ENCODE measurements at places on chromosomes 3 and 15. TPM values are rescaled to one million over a fixed set of nuclear protein-coding genes. Genes with fewer than 3 reads are reported as not detected.

DNA sequence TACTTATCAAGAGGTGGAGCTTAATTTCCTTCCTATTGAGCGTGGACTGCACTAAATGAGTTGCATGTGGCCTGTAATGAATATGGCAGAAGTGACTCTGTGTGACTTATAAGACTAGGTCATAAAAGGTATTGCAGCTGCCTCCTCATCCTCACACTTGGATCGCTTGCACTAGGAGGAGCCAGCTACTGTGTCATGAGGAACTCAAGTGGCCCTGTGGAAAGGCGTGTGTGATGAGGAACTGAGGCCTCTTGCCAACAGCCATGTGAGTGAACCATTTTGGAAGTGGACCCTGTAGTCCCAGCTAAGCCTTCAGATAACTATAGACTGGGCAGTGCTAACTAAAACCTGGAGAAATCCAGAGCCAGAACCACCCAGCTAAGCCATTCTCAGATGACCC, 7.1 kb upstream of the SLC30A4 start:
- no peak for DNase-seq

- DNase-seq: no peak
Observed at GRCh38 chr3:154614078-154614477, 184.1 kb upstream of the GPR149 start.

DNA sequence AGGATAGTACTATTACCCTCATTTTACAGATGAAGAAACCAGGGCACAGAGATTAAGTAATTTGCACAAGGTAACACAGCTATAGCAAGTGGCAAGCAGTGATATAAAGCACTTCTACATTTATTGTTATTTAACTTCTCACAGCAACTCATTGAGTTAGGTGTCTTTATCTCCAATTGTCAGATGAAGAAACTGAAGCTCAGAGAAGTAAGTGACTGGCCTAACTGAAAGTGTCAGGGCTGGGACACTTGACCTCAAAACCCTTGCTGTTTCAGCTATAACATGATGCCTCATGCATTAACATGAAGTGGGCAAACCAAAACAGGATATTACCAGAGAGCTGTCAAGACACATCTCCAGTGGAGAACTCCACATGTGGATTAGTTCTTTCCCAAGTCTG, 65.8 kb upstream of the LEKR1 start:
- peak; percentile 24 for DNase-seq

DNA sequence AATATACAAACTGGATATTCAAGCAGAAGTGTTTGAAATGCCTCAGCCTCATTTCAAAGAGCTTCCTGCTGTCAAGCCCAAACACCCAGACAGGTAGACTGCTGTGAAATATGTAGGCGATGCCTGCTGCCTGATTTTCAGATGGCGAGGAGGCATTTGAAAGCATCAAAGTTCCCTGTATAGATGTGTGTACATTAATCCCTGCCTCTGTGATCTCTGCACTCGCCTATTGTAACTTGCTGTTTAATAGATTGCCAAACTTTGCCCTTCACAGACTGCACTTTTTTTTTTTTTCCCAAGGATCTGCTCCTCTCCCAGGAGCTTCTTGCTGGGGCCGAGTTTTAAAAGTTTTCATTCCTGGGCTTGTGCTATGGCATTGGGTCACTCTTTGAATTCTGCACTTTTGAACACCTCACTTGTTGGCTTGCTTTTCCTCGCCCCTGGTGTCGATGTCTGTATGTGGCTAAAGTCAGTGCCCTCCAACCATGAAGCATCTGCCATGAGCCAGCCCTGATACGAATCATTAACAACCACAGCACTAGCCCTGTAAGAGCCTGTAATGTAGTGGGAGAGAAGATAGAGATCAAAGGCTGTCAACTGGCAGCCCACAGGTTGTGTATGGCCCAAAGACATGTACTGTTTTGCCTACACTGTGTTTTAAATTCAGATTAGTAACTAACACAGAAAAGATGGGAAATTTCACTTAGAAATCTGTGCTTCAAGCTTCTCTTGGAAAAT, 287.6 kb upstream of the ICE2 start:
- DNase-seq: no peak

- no peak for DNase-seq
Observed at GRCh38 chr3:112424394-112424793, 74.9 kb downstream of the BTLA start.

DNA sequence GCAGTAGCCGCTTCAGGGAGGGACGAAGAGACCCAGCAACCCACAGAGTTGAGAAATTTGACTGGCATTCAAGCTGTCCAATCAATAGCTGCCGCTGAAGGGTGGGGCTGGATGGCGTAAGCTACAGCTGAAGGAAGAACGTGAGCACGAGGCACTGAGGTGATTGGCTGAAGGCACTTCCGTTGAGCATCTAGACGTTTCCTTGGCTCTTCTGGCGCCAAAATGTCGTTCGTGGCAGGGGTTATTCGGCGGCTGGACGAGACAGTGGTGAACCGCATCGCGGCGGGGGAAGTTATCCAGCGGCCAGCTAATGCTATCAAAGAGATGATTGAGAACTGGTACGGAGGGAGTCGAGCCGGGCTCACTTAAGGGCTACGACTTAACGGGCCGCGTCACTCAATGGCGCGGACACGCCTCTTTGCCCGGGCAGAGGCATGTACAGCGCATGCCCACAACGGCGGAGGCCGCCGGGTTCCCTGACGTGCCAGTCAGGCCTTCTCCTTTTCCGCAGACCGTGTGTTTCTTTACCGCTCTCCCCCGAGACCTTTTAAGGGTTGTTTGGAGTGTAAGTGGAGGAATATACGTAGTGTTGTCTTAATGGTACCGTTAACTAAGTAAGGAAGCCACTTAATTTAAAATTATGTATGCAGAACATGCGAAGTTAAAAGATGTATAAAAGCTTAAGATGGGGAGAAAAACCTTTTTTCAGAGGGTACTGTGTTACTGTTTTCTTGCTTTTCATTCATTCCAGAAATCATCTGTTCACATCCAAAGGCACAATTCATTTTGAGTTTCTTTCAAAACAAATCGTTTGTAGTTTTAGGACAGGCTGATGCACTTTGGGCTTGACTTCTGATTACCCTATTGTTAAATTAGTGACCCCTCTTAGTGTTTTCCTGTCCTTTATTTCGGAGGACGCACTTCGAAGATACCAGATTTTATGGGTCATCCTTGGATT, at the start of gene MLH1:
MLH1 (plus strand) TSS at position 193 of the 958 bp plus-strand sequence; CDS start at position 223, 30 bp downstream.
- peak; percentile 95 for DNase-seq

GRCh38 chr3:16538507-16538906, 25.0 kb upstream of the RFTN1 start:
- DNase-seq: no peak

- no peak for DNase-seq
Observed at GRCh38 chr15:66753687-66754377, 51.8 kb downstream of the SMAD6 start.

DNA sequence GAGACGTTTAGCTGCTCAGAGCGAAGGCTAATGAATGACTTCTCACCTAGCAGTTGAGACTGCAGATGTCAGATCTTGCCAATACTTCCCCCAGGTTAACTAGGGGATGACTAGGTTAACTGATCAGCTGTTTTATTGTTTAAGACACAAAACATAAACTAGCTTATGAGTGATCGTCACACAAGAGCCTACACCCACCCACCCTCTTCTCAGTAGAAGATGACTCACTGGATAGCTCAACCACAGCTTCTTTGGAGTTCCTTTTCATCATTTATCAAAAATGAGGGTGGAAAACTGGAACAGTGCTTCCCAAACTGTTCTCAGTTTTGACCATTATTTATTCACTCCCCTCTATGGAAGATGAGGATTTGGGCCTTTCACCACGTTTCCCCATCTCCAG, 25.2 kb downstream of the GASK1A start:
- DNase-seq: no peak

GRCh38 chr3:64815789-64816188, 128.0 kb upstream of the ADAMTS9 start:
- no peak for DNase-seq

DNA sequence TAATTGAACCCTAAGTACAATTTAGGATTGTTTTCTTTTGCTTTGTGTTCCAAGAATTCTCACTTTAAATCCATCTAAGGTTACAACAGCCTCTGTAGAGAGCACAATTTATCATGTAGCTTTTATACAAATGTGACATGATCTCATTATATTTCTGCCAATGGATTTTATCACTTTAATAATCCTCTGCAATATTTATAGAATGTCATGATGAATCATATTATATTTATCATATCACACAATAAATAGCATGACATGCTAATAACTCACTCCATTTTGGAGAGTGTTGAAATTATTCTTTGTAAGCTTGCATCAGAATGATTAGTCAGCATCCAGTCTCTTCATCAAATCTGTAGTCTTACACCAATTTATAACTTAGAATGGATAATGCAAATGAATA, 280.6 kb upstream of the ZNF717 start:
- no peak for DNase-seq

DNA sequence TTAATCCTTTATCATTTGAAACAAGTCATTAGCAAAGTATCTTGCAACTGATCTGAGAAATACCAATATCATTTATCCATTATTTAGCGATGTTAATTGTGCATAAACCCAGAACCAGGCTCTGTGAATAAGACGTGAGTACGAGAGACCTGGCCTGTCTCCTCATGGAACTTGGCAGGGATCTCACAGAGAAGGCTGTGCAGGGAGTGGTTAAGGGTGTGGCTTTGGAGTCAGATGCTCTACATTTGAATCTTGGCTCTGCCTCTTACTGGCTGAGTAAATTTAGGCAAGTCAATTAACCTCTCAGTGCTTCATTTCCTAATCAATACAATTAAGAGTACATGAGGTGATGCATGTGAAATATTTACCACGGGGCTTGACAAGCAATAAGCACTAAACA, 39.9 kb upstream of the TBL1XR1 start:
- DNase-seq: no peak

GRCh38 chr3:10708216-10708893, 107.7 kb upstream of the SLC6A11 start:
- DNase-seq: no peak

DNA sequence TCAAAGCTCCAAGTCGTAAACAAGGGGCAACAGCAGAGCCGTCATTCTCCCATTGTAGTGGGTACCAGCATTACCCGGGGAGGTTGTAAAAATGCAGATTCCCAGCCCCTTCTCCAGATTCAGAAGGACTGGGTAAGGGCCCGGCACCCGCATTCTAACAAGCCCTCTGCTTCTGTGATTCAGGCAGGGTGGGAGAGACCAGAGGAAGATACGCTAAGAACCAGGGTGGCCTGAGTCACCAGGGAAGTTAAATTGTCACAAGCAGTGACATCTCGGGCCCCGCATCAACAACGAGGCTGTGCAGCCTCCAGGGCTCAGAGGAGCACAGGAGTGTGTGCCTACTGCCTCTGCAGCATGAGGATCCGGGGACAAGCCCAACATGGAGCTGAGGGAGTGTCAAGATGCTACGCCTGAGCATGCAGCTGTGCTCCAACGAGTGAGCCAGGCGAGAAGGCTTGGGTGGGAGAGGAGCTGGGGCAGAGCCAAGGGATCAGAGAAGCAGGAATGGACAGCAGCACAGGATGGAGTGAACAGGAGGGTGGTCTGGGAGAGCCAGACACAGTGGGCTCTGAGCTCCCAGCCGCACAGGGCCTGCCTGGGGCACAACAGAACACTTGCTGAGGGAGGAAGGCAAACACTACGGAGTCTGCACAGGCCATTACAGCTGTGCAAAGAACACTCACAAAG, 68.5 kb downstream of the CPN2 start:
- DNase-seq: no peak

- DNase-seq: no peak
Observed at GRCh38 chr15:98080791-98081190, 120.3 kb downstream of the ARRDC4 start.

- no peak for DNase-seq
Observed at GRCh38 chr3:5579946-5580345, 392.4 kb downstream of the EDEM1 start.

DNA sequence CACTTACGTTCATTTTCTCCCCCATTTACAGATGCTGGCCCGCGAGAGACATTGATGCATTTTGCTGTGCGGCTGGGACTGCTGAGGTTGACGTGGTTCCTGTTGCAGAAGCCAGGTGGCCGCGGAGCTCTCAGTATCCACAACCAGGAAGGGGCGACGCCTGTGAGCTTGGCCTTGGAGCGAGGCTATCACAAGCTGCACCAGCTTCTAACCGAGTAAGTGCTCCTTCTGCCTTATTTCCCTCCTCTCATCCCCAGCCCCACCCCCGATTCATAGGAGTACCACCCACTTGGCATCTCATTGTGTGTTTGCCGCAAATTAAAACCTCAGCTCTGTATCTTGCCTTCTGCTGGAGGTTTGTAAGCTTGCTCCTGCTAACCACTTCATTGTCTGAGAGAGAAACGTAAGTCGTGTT, 163.3 kb downstream of the AKAP13 start:
- DNase-seq: peak; percentile 76

GRCh38 chr3:191528589-191528988, 67.6 kb downstream of the PYDC2 start:
- DNase-seq: no peak

GRCh38 chr3:113088616-113089015, 97.8 kb downstream of the GTPBP8 start:
- DNase-seq: no peak

DNA sequence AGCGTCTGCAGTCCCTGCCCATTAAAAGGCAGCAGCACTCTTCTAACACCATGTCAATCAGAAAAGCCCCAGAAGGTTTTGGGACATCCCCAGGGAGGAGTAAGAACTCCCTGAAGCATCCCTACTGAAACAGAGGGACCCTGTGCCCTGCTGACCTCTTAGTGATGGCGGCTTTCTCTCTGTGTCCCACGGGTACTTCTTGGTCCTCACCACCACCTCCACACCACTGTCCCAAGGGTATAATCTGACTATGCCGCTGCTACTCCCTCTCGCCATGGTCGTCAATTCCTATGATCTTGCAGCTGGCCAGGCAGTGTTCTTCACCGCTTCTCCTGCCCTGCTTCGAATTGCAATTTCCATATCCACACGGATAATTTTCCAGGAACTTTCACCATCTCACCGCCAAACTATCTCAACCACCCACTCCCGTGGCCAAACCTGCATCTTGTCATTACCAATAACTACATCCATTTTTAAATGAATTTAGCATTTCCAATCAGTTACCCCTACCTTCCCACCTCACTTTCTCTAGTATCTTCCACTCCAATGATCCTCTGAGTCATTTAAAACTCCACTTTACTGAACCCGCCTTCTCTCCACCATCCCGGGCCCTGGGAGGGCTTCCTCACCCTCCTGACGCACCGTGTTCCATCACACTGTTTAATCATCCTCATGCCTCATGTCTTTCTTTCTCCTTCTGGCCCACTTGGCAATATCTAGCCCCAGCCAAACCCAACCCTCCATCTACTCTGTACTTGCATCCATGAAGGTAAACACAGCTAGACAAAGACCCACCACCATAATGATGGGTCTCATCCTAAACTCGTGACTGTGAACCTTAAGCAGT, 23.7 kb downstream of the PRR23E start:
- no peak for DNase-seq

ZNF80 gene
- total RNA-seq: 0.71 TPM

PRTG gene
- not detected for total RNA-seq

ANKRD34C gene
- total RNA-seq: not detected

ROPN1 gene
- not detected for total RNA-seq

SLC9C1 gene
- total RNA-seq: not detected
